ENCODE measurements at places on chromosomes 12 and 14. TPM values are rescaled to one million over a fixed set of nuclear protein-coding genes. Genes with fewer than 3 reads are reported as not detected.

The NRXN3 gene
- 71.1 TPM for total RNA-seq

The BDKRB1 gene
- 7.0 TPM for total RNA-seq

The NRIP2 gene
- total RNA-seq, result 0.83 TPM

The CLEC4C gene
- not detected for total RNA-seq

The GLT1D1 gene
- total RNA-seq, result 0.52 TPM

GRCh38 chr14:54834081-54834480, 68.5 kb downstream of the GCH1 start:
- H3K27ac ChIP-seq, result no peak overlapping the region
- no peaks in the 10 kb centered on the region for H3K4me1 ChIP-seq
- H3K36me3 ChIP-seq, result no peaks in the 10 kb centered on the region

GRCh38 chr12:121894633-121895032, 6.0 kb downstream of the PSMD9 start:
- H3K27ac ChIP-seq, result no peak overlapping the region
- no peak for DNase-seq
- H3K4me3 ChIP-seq, result no peak overlapping the region
- H3K27me3 ChIP-seq, result no peaks in the 10 kb centered on the region
- H3K36me3 ChIP-seq, result peaks cover 60% of the 10 kb centered on the region

DNA sequence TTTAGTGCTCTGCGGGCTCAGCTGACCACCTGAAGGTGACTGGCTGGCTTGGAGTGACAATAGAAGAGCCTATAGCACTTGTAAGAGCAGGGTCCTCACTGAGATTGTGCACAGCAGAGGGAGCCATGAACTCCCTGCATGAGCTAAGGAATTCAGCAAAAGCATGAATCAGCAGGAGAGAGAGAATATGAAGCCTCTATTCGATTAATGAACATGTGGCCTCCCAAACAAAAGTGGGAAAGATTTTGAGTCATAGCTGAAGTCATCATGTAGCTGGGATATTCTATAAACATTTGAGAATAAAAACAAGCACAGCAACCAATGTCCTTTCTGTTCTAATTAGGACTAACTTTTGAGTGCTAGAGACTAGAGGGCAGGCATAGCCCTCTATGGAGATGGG, 626.6 kb downstream of the DIO2 start:
- H3K4me3 ChIP-seq, result no peak overlapping the region
- H3K4me1 ChIP-seq, result peaks cover 66% of the 10 kb centered on the region
- no peaks in the 10 kb centered on the region for H3K27me3 ChIP-seq
- no peaks in the 10 kb centered on the region for H3K36me3 ChIP-seq

GRCh38 chr12:27998170-27998569, 25.6 kb upstream of the PTHLH start:
- H3K36me3 ChIP-seq, result no peaks in the 10 kb centered on the region
- H3K4me3 ChIP-seq, result no peak overlapping the region
- no peaks in the 10 kb centered on the region for H3K27me3 ChIP-seq
- DNase-seq, result no peak

DNA sequence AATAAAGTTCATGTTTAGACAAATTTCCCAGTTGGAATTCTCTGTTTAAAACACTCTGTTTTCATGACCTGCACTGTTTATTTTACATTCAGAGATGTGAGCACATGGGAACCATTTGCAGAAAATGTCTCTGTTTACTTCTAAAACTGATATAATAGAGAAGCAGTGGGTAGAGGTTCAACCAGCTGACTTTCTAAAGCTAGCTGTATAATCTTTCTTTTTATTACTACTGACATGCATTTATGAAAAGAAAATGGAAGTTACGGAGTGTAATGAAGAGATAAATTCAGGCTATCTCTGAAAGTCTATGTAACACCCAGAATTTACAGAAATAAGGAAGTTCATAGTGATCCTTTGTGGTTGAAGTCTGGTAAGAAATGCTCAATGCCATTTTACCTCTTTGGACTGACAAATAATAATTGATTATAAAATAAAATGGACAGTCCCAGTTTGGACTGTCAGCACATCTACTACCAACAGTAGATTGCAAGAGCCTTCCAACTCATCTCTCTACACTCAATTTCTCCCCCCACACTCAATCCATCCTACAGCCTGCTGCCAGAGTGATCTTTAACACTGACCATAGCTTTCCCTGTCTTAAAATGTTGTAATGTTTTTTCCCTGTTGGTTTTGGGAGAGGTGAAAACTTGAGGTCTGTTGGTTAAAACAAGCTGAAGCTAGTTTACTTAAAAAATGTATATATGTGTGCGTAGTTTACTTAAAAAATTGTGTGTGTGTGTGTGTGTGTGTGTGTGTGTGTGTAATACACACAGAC, 137.4 kb downstream of the AEBP2 start:
- H3K36me3 ChIP-seq, result no peaks in the 10 kb centered on the region
- H3K27ac ChIP-seq, result no peak overlapping the region
- no peaks in the 10 kb centered on the region for H3K27me3 ChIP-seq
- H3K4me3 ChIP-seq, result no peak overlapping the region

- no peak overlapping the region for H3K27ac ChIP-seq
- no peak overlapping the region for H3K4me3 ChIP-seq
- H3K36me3 ChIP-seq, result peaks cover 10% of the 10 kb centered on the region
- peaks cover 32% of the 10 kb centered on the region for H3K4me1 ChIP-seq
- no peak for DNase-seq
- no peaks in the 10 kb centered on the region for H3K27me3 ChIP-seq
Observed at GRCh38 chr12:55938826-55939501, 8.0 kb downstream of the DGKA start.

DNA sequence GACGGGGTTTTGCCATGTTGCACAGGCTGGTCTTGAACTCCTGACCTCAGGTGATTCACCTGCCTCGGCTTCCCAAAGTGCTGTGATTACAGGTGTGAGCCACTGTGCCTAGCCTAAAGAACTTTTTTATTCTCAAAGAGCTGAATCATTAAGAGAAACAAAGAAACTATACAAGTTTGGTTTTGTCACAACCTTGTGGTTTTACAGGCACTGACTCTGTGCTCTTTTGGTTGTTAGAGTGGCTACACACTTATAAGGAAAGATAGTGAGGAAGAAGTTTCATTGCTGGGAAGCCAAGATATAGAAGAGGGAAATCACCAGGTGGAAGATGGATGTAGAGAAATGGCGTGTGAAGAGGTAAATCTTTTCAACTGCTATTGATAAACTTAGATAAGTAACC, 10.1 kb upstream of the DNAH10 start:
- H3K4me1 ChIP-seq, result no peaks in the 10 kb centered on the region
- H3K4me3 ChIP-seq, result no peak overlapping the region
- DNase-seq, result no peak
- peaks cover 55% of the 10 kb centered on the region for H3K36me3 ChIP-seq
- no peak overlapping the region for H3K27ac ChIP-seq

GRCh38 chr14:25993830-25994229, 604.0 kb downstream of the NOVA1 start:
- H3K4me3 ChIP-seq, result no peak overlapping the region
- H3K27ac ChIP-seq, result no peak overlapping the region
- DNase-seq, result no peak
- no peaks in the 10 kb centered on the region for H3K27me3 ChIP-seq
- H3K4me1 ChIP-seq, result no peaks in the 10 kb centered on the region
